ENCODE measurements at places on chromosomes 2 and 18.
A peak's percentile ranks its signal among the peaks of the same experiment; 100 is the strongest.

GRCh38 chr18:63817441-63818051 is 42.3 kb downstream of the SERPINB7 start:
- DNase-seq: no peak

- no peak for DNase-seq
Observed at GRCh38 chr2:33272001-33272400, 204.4 kb upstream of the RASGRP3 start.

DNA sequence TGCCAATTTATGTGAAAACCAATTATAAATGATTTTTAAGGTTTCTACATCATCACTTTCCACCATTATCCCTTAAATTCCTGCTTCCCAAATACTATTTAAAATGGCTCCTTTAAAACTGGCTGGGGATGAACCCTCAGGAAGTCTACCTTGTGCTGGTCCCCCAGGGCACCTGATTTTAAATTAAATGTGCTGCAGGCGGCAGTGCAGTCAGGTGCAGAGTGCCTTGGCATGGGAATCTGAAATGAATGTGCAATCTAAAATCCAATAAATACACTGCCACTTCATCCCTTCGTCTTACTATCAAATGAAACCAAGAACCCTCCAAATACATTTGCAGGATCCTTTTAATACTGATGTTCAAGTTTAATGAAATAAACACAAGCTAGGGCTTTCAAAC is 61.8 kb downstream of the C2orf76 start:
- no peak for DNase-seq

DNA sequence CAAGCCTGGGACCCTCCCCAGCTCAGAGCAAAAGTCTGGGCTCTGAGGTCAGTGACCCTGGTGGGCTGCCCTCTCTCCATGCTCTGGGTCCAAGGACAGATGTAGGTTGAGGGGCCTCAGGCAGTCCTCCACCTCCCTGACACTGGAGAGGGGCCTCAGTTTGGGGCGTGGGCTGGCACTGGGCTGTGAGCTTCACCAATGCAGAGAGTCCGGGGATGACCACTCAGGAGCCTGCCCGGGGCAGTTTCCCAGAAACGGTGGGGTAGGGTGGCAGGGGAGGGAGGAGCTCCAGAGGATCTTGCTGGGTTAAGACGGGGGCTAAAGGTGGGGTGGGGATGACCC is 40.5 kb upstream of the SMAD7 start:
- DNase-seq: no peak

DNA sequence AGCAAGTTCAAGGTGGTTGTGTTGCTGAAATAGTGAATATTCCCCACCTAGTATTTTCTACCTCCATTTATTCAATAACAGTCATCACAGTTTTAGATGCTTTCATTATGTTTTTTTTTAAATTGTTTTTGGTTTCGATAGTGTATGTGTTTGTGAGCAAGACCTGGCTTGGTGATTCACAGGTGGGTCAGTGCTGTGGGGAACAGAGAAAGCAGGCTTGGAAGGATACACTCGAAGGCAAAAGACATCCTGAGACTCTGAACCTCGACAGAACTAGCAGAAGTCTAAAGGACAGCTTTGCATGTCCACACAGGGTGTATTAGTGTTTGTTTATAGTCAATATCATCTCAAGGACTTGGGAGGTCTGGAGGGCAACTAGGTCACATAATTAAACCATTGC is 551.5 kb downstream of the RIT2 start:
- no peak for DNase-seq

DNA sequence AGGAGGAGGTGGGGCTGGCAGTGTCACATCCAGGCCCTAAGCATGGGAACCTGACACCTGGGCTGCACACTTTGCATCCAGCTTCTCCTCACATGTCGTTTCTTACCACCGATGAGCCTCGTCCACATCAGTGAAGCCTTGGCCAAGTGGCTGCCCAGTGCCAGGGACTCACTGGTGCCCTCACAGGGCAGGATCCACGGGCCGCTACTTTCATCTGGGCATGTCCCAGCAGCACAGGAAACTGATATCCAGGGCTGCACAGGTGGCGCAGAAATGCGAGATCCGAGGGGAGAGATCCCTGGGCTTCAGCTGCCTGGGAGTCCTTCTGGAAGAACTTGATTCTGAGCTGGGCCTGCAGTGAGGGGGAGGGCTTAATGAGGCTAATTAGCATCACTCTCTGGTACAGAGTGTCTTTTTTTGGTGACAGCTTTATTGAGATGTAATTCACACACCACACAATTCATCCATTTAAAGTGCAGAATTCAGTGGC is 291.6 kb upstream of the HDAC4 start:
- DNase-seq: no peak

DNA sequence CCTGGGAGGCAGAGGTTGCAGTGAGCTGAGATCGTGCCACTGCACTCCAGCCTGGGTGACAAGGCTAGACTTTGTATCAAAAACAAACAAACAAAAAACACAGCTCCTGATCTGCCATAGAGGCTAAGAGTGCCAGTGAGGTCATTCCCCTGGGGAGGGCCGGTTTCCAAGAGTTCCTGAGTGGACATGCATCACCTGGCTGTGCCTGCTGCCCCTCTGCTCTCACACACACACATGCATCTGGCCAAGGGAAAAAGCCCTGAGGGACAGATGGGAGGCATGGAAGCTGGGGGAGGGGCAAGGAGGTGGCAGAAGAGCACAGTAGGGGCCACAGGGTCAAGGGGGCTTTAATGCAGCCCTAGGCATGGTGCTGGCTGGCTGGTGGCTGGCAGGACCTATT is 60.4 kb downstream of the ZBTB7C start:
- no peak for DNase-seq

GRCh38 chr2:215702116-215702902 is 266.4 kb upstream of the FN1 start:
- DNase-seq: no peak

DNA sequence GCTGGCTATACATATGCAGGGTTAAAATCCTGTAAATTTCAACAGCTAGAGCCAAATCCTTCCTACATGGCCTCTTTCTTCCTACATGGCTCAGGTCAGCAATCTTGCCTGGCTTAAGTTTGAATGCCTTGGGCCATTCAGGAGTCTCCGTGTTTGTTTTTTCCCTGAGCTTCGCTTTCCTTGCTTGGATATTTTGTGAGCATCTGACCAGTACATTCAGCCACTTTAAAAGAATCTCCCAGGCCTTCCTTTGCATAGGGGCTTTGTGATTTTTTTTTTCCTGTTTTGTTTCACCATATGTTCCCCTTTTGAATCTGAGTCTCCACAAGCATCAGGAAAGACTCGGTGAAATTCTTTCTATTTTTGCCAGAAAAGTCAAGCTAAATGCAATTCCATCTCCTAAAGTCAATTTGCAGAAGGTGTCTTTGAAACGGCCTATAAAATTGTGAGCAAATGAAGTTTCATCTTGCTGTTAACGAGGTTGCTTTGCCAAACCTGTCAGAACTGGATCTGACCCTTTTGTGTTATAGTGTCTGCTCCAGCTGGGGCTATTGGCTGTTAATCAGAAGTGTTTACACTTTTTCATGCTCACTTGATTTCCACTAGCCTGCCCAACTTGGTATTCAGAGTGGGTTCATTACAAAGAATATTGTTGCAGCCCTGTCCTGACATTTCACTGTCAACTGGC is 256.9 kb downstream of the DCC start:
- DNase-seq: no peak

- DNase-seq: no peak
Observed at GRCh38 chr2:86203614-86204013, 4.4 kb downstream of the MRPL35 start.

- no peak for DNase-seq
Observed at GRCh38 chr2:216420367-216421101, 8.2 kb downstream of the SMARCAL1 start.

DNA sequence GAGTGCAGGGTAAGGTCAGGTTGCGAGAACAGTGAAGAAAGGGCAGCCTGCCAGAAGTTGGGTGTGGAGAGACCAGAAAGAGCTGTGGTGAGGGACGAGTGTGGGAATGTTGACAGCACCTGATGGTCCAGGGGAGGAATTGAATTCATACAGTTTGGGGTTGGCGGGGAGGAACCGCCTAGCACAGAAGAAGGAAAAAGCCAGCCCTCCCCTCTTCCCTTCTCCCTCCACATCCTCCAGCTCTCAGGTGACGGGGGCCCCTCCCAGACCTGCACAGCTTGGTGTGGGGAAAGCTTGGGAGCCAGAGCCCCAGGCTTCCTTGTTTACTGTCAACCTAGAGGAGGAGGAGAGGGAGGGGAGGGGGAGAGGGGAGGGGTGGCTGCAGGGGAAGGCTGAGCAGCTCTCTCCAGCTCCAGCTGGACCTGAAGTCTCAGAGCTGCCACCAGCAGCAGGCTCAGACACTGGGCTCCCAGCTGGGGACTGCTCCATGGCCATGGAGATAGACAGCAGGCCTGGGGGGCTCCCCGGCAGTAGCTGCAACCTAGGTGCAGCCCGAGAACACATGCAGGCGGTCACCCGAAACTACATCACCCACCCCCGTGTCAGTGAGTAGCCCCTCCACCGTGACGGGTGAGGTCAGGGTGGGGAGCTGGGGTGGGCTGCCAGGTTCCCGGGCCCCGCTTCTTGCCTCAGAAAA is at the start of gene ATP6V1B1:
Gene ATP6V1B1, plus strand, starts transcription at position 433 of the 697 bp plus-strand sequence. Its CDS starts 55 bp downstream, at position 488.
- DNase-seq: peak; percentile 45

DNA sequence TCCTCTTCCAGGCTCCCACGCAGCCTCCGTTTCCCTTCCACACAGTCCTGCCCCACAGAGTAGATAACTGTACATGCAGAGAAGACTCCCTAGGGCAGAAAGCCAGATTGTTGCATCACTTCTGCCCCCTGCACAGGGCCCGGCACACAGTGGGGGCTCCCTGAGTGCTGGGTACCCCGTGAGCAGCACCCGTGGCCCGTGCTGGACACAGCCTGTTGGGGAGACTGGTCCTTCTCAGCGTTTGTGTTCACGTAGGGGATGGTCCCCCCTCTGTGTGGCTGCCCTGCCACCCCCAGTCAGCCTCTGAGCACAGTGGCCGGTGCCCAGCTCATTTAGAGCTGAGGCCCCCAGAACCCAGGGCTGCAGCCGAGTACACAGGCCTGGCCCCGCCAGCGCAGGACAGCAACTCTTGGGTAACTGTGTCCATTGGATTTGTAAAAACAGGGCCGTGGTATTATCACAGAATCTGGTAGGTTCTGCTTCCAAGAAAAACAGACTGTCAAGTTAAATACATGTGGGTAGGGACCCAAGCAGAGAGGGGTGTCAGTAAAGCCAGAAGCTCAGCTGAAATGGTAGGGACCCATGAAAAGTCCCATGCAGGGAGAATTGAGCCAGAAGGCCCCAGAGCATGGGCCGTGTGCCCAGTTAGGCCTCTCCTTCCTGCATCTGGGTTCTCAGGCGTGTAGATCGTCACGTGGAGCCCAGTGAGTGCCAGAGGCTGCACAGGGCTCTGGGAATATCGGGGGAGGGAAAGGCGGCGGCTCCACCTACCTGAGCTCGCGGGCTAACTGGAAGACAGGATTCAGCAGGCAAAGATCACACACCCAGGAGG is 257.3 kb downstream of the ATAD2B start:
- peak; percentile 27 for DNase-seq

DNA sequence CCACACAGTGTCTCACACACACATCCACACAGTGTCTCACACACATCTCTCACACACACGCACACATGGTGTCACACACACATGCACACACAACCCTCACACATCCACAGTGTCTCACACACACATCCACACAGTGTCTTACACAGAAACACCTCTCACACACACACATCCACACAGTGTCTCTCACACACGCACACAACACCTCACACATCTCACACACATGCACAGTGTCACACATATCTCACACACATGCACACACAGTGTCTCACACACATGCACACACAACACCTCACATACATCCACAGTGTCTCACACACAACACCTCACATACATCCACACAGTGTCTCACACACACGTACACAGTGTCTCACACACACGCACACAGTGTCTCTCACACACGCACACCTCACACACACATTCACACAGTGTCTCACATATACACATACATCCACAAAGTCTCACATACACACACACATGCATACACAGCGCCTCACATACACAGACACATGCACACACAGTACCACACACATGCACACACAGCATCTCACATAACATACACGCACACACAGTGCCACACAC is 473.9 kb upstream of the HS6ST1 start:
- DNase-seq: no peak

- DNase-seq: no peak
Observed at GRCh38 chr18:48333563-48333962, 75.6 kb downstream of the ZBTB7C start.

- no peak for DNase-seq
Observed at GRCh38 chr2:70850925-70851324, 15.3 kb upstream of the CD207 start.

- DNase-seq: no peak
Observed at GRCh38 chr2:66899109-66899508, 464.2 kb downstream of the MEIS1 start.

DNA sequence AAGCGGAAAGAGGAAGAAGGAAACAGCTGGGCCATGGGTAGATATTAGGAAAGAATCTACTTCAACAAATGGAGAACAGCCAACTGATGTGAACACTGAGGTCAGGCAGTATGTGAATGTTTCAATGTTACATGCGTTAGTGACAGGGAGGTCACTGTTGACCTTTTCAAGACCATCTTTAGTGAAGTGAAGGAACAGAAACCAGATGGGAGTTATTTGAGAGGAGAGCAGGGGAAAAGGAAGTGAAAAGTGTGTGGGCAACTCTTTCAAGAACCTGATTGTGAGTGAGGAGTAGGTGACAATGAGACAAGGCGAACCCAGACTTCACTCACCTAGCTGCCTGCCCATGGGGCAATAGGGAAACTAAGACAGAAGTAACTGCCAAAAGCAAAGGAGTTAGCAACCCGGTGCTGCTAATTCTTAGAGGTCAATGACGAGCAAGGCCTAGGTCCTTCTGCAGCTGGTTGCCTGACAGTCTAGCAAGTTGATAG is 67.0 kb downstream of the SP3 start:
- no peak for DNase-seq

DNA sequence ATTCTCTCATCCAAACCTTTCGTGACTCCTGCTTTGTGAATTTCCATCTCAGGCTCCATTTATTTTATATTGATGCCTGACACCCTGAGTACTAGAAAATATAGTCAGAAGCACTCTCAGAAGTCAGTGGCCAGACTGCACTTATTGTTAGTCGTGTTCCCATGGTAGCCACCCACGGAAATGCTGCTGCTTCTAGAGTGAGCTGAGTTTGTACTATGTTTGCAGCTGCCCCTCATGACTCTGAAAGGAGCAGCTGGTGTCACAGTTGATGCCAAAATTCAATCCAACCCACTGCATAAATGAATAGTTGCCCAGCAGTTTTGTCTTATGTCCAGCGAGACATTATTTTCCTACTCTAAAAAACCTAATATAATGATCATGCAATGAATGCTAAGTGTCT is 265.2 kb upstream of the SPHKAP start:
- DNase-seq: no peak

GRCh38 chr2:130729322-130730299 is 741 bp downstream of the GPR148 start:
- DNase-seq: no peak
